ENCODE measurements at places on chromosomes 6 and 20. TPM values are rescaled to one million over a fixed set of nuclear protein-coding genes. Genes with fewer than 3 reads are reported as not detected.

- H3K27me3 ChIP-seq = no peaks in the 10 kb centered on the region
- H3K36me3 ChIP-seq = no peaks in the 10 kb centered on the region
- no peaks in the 10 kb centered on the region for H3K4me1 ChIP-seq
- DNase-seq = no peak
- H3K4me3 ChIP-seq = no peak overlapping the region
- H3K27ac ChIP-seq = no peak overlapping the region
Measured at GRCh38 chr6:95279616-95280015, 297.7 kb upstream of the MANEA start.

DNA sequence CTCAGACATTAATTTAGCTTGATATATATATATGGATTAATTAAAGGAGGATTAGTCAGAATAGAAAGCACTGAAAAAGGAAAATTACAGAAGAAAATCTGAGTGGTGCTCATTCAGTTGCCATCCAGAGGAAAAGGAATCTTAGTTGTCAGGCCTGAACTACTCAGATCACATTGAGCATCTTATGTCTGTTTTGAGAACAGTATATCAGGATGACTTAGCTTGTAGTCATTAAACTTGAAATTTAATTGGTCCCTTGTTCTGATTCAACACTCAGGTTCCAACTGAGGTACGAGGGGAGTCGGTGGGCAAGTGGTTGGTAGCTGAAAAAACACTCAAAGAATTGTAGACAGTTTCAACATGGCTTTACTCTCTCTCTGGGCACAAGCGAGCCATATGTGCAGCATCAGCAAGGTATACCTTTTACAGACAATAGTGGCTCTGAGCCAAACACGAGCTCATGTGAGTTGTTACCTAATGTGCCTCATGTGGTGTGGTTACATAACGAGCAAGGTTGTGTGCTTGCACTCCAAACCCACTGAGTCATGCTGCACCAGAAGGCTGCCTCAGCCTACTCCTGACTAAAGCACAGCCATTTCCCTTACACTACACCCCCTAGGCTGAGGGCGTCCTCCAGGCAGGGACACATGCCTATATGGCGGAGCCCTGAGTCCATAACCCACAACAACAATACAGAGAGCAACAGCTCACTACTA lies 73.0 kb upstream of the HMGN3 start:
- H3K4me1 ChIP-seq = no peaks in the 10 kb centered on the region
- H3K4me3 ChIP-seq = no peak overlapping the region
- DNase-seq = no peak
- H3K36me3 ChIP-seq = no peaks in the 10 kb centered on the region
- no peak overlapping the region for H3K27ac ChIP-seq

The TBX18 gene
- not detected for polyA plus RNA-seq

The FNDC1 gene
- 0.69 TPM for polyA plus RNA-seq

The CDH4 gene
- not detected for polyA plus RNA-seq
